Forelimb muscle (tissue), 1 donor: ENCODE measurements at places on chromosomes 5 and 9. TPM values are rescaled to one million over a fixed set of nuclear protein-coding genes. Genes with fewer than 3 reads are reported as not detected.

DNA sequence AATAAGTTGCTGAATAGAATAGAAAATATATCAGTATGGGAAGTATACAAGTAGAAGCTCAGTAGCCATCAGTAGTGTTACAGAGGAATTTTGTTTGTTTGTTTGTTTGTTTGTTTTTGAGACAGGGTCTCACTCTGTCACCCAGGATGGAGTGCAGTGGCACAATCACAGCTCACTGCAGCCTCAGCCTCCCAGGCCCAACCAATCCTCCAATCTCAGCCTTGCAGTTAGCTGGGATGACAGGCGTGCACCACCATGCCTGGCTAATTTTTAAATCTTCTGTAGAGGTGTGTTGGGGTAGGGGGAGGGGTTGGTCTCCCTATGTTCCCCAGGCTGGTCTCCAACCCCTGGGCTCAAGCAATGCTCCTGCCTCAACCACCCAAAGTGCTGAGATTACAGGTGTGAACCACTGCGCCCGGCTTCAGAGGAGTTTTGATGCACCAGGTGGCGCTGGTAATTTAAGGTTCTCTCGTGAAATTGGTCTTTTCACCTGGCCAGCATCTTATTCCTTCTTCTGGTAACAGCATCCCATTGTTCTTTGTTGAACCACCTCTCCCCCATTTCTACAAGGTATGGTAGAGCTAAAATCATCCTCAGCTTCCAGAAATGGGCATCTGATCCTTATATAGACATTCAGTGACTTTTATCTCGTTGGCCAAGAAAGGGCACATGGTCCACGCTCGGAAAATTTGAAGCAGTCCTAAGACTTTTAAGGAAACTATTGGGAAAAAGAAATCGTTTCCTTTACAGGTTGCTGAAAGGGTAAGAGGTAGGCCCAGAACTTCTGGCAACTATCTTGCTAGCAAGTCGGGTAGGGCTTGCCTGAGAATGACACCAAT lies 157.1 kb downstream of the ARRDC3 start:
- DNase-seq: no peak

GRCh38 chr9:23841304-23841703 lies 15.3 kb upstream of the ELAVL2 start:
- no peak for DNase-seq

GRCh38 chr9:72278959-72279358 lies 86.0 kb downstream of the ZFAND5 start:
- DNase-seq: no peak

GRCh38 chr9:81032030-81032572 lies 657.2 kb downstream of the TLE1 start:
- DNase-seq: no peak

Gene LHX3
- not detected for polyA plus RNA-seq
